NCI-H2081 (cell line): ENCODE measurements at places on chromosomes 6 and 20.

- DNase-seq = no peak
Observed at GRCh38 chr6:39873439-39873838, 60.8 kb downstream of the MOCS1 start.

DNA sequence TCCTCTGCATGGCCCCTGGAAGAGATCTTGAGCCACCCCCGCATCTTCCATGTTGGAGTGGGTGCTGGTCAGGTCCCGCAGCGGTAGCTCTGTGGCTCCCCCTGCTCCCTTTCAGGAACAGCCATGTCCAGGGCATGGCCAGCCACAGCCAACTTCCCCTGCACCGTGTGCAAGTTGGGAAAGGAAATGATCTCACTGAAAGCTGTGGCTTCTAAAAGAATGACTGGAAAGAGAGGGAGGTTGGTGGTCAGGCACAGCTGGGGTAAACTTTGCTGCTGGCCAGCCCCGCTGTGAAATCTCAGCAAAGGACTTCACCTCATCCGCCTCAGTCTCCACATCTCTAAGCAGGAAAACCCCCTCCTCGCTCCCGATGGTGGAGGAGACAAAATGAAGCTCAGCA lies 153.6 kb upstream of the CST7 start:
- DNase-seq = no peak

- no peak for DNase-seq
Observed at GRCh38 chr20:31719644-31720485, 2.8 kb downstream of the BCL2L1 start.

DNA sequence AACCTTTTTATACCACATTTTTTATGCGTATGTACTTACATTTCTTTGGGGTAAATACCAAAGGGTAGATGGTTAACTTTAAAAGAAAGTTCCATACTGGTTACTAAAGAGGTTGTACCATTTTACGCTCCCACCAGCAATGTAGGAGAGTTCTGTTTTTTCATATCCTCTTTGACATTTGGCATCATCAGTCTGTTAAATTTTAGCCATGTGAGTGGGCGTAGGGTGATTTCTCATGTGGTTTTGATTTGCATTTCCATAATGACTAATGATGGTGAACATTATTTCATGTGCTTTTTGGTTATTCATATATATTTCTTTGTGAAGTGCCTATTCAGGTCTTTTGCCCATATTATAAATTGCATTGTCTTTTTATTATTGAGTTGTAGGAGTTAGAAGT lies 194.2 kb downstream of the PRL start:
- DNase-seq = no peak

GRCh38 chr20:50216543-50217206 lies 26.0 kb downstream of the CEBPB start:
- DNase-seq = no peak

- no peak for DNase-seq
Observed at GRCh38 chr6:156597095-156597494, 180.1 kb upstream of the ARID1B start.

- no peak for DNase-seq
Observed at GRCh38 chr6:70849348-70850069, 107.4 kb downstream of the B3GAT2 start.

- DNase-seq = no peak
Observed at GRCh38 chr6:449057-449430, 57.5 kb downstream of the IRF4 start.

DNA sequence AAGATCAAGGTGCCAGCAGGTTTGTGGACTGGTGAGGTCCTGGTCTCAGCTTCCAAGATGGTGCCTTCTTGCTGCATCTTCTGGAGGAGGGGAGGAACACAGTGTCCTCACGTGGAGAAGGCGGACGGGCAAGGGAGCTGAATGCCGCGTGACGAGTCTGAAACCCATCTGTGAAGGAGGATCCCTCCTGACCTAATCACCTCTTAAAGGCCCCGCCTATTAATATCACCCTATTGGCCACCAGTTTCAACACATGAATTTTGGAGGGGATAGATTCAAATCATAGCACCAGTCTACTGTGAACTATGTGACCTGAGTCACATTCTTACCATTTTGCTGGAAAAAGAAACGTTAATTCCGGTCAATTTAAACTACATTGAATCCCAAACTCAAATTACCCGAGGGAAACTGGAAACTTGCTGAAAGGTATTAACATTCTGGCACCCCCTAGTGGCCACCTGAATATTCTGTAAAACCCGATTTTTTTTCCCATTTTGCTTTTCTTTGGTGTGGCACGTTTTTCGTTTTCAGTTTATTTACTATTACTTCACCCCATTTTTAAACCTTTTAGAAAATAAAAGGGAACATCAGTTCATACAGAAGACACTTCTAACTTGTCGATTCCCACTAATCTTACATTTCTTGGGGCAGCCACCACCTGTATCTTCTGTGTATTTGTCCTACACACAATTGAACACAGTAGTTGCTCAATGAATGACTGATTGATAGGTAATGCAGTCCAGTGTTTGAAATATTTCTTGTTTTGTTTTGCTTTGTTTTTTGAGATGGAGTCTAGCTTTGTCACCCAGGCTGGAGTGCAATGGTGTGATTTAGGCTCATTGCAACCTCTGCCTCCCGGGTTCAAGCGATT lies 17.9 kb upstream of the CCDC170 start:
- peak; percentile 26 for DNase-seq

GRCh38 chr6:33432546-33432945 lies 12.7 kb downstream of the SYNGAP1 start:
- DNase-seq = no peak

GRCh38 chr6:158313989-158314388 lies 1.7 kb downstream of the TULP4 start:
- no peak for DNase-seq

DNA sequence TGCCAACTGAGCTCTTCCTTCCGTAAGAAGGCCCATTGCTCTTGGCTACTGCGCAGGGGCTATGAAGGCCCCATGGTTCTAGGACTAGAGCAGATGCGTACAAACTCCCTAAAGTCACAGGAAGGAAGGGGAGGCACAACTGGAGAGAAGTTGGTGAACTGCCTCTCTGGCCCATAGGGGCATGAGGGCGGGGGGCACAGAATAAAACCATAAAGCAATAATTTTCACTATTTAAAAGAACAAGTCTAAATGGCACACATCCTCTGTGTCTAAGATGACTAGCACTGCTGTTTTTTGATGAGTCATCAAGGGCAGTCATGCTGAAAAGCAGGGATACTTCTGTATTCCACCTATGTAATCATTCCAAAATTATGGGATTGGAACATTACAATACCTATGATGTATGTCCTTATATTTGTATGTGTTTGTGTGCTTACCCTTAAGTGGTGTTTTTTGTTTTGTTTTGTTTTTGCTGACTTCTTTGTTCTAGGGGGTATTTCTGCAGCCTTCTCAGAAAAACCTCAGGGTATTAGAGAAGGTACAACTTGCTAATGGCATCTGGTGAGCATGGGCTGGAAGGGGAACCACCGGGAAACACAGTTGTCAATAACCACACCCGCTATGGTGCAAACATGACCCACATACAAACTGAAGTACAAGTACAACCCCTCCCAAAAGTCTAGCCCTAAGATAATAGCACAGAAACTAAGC lies 36.9 kb downstream of the B4GALT5 start:
- DNase-seq = no peak

GRCh38 chr6:124798942-124799496 lies 163.2 kb upstream of the RNF217 start:
- no peak for DNase-seq
